Thyroid gland (tissue), 4 donors: ENCODE measurements at places on chromosomes 4 and X. TPM values are rescaled to one million over a fixed set of nuclear protein-coding genes. Genes with fewer than 3 reads are reported as not detected.

DNA sequence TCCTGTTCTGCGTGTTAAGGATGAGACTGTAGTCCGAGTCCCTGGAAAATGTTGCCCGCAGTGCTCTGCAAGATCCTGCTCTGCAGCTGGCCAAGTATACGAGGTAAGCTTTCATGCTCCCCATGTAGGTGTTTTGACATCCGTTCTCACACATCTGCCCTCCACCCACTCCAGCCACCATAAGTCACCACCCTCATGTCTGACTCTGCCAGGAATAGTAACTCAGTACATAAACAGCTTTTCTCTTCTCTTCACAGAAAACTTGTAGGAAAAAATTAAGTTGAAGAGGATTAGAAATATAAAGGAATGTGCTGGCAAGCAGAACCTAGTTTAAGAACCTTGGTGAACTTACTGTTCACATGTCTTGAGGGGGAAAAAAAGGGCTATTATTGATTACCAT is 207.9 kb downstream of the FRAS1 start:
- no peak for DNase-seq
- H3K36me3 ChIP-seq = no peaks in the 10 kb centered on the region
- no peaks in the 10 kb centered on the region for H3K27me3 ChIP-seq
- H3K27ac ChIP-seq = no peak overlapping the region
- H3K4me1 ChIP-seq = no peaks in the 10 kb centered on the region

DNA sequence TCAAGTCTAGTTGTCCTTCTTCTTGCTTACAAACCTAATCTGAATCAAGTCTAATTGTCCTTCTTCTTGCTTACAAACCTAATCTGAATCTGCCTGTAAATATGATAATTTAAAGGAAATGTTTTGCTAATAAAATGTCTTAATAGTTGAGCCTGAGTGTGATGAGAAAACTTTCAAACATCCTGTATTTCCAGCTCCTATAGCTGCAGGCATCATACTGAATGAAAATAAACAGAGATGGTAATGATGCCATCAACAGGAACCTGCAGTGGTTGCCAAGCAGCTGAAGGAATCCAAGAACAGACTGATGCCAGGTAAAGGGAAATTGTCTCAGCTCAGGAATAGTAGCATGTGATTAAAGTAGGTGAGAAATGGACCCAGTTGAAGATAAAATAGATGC is 156.1 kb upstream of the IRS4 start:
- H3K27ac ChIP-seq = no peak overlapping the region
- no peaks in the 10 kb centered on the region for H3K36me3 ChIP-seq
- no peaks in the 10 kb centered on the region for H3K27me3 ChIP-seq
- H3K4me1 ChIP-seq = no peaks in the 10 kb centered on the region
- no peak overlapping the region for H3K4me3 ChIP-seq

DNA sequence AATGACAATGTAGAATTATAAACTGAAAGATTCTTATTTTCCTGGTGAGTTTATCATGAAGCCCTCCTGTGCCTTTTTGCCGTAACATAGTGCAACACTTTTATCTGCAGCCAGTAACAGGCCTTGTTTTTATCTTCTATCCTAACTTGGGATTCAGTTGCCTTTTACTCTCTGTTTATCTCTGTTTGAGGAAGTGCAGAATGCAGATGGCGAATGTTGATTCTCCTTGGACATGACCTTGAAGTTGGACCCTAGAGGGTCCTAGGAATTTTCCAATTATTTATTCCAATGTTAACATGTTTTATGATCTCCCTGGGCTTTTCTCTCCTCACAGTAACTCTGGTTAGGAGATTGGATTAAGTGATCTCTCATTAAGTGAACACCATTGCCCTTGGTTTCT is 165.0 kb downstream of the FMR1NB start:
- H3K36me3 ChIP-seq = no peaks in the 10 kb centered on the region
- H3K4me3 ChIP-seq = no peak overlapping the region
- no peak overlapping the region for H3K27ac ChIP-seq

Gene CENPVL1
- not detected for total RNA-seq

Gene FHDC1
- total RNA-seq = 17.7 TPM

Gene MAP9
- total RNA-seq = 27.3 TPM

GRCh38 chr4:153789741-153790499 is 1.0 kb upstream of the SFRP2 start:
- no peak overlapping the region for H3K27ac ChIP-seq
- H3K27me3 ChIP-seq = peaks cover 51% of the 10 kb centered on the region
- no peak overlapping the region for H3K4me3 ChIP-seq
- DNase-seq = no peak
- peaks cover 36% of the 10 kb centered on the region for H3K4me1 ChIP-seq
- H3K36me3 ChIP-seq = no peaks in the 10 kb centered on the region

GRCh38 chr4:155930330-155930729 is 23.3 kb downstream of the CTSO start:
- no peak overlapping the region for H3K27ac ChIP-seq
- no peaks in the 10 kb centered on the region for H3K27me3 ChIP-seq
- H3K4me3 ChIP-seq = no peak overlapping the region
- H3K36me3 ChIP-seq = no peaks in the 10 kb centered on the region

Gene PDE6B
- 6.4 TPM for total RNA-seq

Gene TRIML2
- total RNA-seq = not detected

Gene SPANXA1
- not detected for total RNA-seq

DNA sequence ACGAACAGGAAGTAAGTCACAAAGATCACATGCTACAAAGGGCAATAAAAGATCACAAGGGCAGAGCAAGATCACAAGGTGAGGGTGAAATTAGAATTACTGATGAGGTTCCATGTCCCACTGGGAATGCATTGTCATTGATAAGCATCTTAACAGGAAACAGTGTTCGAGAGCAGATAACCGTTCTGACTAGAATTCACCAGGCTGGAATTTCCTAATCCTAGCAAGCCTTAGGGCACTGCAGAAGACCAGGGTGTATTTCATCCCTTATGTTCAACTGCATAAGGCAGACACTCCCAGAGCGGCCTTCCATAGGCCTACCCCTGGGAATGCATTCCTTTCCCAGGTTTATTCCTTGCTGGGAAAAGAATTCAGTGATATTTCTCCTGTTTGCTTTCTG is 980.6 kb upstream of the LCORL start:
- no peak overlapping the region for H3K4me3 ChIP-seq
- H3K27ac ChIP-seq = no peak overlapping the region

Gene OPRPN
- not detected for total RNA-seq

- no peaks in the 10 kb centered on the region for H3K36me3 ChIP-seq
- no peak overlapping the region for H3K27ac ChIP-seq
- H3K4me3 ChIP-seq = no peak overlapping the region
- no peak for DNase-seq
These were observed 529.4 kb upstream of the ATOH1 start for GRCh38 chr4:93299118-93299517.

DNA sequence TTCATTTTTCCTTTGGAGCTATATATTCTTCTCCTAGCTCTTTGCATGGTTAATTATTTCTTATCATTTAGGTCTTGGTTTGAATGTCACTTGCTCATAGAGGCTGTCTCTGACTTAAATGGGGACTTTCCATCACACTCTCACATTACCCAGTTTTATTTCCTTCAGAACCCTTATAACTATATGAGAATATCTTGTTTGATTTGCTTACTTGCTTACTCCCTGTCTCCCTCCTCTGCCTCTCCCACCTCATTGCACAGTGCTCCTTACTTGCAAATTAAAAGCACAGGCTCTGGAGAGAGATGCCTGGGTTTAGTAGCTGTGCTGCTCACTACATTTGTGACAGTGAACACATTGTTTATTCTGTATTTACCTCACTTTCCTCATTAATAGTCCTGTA is 174.6 kb downstream of the SOWAHB start:
- H3K27ac ChIP-seq = no peak overlapping the region
- no peaks in the 10 kb centered on the region for H3K27me3 ChIP-seq
- H3K36me3 ChIP-seq = no peaks in the 10 kb centered on the region
- DNase-seq = no peak

Gene CT45A1
- total RNA-seq = not detected

Gene ATP2B3
- total RNA-seq = not detected
